CD4-positive, alpha-beta T cell treated with Interleukin-4 for 4 hours (primary cell): ENCODE measurements at places on chromosomes 7 and 10.

DNA sequence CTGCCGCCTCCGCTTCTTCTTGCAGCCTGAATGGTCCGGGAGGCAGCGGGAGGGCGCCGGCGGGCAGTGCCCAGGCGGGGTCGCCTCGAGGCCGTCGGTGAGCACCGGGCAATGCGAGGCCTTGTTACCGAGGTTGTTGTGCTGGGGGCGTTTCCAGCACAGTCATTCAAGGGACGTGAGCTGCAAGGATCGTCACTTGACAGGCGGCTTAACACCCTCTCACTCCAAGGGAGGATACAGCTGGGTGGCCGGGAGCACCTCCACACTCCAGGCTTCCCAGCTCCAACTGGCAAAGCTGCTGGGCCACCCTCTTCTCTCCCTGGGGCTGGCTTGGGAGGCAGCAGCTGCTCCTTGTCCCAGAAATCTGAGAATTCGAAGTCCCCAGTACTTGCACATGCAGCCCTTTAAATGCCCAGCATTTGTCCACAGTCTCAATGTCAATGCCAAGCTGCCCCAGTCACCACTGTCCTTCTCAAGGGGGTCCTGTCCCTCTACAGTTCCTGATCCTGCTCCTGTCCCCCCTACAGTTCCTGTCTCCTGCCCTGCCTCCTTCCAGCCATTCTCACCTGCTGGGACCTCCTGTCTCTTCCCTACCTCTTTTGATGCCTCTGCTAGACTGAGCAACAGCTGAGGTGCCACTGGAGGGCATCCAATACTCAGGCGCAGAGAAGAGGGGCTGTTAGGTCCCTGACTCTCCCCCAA is 4.4 kb upstream of the HOXA11 start:
- no peak for DNase-seq

DNA sequence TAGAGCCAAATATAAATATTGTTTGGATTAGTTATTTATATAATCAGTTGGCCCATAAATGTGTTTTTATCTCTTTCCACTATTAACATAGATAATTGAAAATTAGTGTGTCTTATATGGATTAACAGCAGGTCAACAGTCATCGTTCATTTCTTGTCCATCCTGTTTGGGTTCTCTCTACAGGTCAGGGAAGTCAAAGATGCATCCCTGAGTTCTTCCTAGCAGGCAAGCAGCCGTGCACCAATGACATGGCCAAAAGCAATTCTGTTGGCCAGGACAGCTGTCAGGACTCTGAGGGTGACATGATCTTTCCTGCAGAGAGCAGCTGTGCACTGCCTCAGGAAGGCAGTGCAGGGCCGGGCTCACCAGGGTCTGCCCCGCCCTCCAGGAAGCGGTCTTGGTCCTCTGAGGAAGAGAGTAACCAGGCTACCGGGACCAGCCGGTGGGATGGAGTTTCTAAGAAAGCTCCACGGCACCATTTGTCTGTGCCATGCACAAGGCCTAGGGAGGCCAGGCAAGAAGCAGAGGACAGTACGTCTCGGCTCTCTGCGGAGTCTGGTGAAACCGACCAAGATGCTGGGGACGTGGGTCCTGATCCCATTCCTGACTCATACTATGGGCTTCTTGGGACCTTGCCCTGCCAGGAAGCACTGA is 15.9 kb downstream of the FBH1 start:
- DNase-seq: no peak

GRCh38 chr10:73248259-73248724 is 1.2 kb upstream of the DNAJC9 start:
- no peak for DNase-seq

DNA sequence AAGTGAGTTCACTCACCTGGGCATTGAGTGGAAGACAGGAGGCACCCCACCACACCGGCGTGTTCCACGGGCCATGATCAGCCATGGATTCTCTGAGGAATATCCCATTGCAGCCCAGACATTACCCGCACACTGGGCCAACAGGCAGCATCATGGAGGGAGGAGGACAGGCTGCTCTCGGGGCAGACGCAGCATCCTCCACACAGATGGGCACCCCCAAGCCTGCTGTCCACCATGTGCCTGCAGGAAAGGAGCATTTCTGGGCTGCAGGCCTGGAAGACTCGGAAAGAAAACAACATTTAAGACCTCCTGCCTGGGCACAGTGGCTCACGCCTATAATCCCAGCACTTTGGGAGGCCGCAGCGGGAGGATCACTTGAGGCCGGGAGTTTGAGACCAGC is 71.0 kb upstream of the SH2B2 start:
- DNase-seq: no peak

DNA sequence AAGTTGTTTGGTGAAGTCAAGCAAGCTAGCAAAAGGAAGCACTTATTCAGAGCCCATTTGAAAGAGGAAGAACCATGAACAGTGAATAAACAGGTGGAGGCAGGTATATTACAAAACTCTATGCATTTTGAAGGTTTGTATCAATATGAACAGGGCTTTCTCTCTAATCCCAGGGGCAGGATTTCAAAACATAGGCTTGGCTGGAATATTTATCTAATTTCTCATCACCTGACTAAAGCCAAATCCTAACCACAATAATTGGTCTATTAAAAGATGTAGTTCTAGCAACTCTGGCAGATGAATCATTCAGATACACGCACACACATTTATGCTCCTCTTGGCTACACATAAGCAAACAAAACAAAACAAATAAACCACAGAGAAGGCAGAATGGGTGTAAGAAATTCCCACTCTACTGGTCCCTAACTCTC is 554.4 kb downstream of the INHBA start:
- DNase-seq: no peak

- DNase-seq: no peak
These were observed 81.4 kb downstream of the ABCB5 start for GRCh38 chr7:20696803-20697333.

- no peak for DNase-seq
These were observed 2.2 kb downstream of the FAM53B start for GRCh38 chr10:124741922-124742412.

GRCh38 chr10:35685402-35685801 is 43.3 kb upstream of the FZD8 start:
- DNase-seq: no peak

DNA sequence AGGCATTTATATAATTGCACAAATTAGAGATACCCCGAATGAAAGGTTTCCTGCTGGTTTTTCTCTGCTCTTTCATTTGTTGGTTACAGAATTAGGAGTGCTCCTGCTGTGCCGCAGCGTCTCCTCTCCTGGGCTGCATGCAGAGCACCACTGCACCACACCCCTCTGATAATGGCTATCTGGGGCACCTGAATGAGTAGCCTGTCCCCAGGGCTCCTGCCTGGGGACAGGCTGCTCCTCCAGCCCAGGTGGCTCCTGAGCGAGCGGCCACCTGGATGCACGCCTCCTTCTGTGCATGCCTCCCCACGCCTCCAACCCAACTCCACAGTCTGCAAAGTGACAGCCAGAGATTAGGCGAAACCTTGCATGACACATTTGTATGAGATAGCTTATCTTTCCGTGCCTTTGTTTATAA is 242.6 kb upstream of the FZD8 start:
- DNase-seq: no peak

- DNase-seq: no peak
These were observed 45.9 kb upstream of the MSMB start for GRCh38 chr10:46091828-46092523.
